NCI-H510A treated with DMSO at 0.1 percent for 48 hours (cell line): ENCODE measurements at places on chromosomes 1 and 21.

- no peak for DNase-seq
These were observed 93.9 kb downstream of the DDAH1 start for GRCh38 chr1:85371021-85371420.

GRCh38 chr1:200975458-200975857 lies 48.1 kb downstream of the KIF21B start:
- no peak for DNase-seq

DNA sequence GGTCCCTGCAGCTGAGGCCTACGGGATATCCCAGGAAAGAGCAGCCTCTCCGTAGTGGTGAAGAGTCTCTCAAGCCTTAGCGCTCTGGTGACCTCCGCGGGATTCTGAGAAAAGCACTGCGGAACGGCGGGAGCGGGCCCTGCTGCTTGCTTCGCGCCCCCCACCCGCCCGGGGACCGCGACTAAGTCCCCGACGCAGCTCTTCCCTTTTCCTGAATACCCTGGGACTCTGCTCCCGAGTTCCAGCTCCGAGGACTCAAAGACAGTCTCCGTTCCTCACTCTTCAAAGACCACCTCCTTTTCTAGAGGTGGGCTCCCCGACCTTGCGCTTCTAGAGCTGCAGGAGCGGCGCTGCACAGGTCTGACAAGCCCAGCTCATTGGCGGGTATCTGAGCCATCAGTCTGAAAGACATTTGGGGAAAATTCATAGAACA lies 3.6 kb upstream of the PRRX1 start:
- DNase-seq, result no peak

DNA sequence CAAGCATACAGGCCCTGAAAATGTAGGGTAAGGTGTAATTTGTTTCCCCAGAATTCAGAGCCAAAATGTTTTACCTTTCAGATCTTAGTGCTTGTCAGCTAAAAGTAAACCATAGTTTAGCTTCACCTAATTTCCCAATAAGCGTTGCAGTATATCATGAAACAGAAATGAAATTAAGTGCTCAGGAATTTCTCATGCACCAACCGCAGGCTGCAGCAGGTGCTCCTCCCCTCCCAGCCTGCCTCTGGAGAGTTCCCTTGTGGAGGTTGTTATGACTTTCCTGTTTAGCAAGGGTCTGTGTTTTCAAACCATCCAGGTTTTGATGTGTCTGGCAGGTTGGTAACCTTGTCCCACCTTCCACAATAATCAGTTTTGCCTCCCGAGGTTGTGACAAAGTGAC lies 118.5 kb downstream of the HLX start:
- no peak for DNase-seq

GRCh38 chr1:244325056-244325758 lies 126.5 kb downstream of the ADSS2 start:
- no peak for DNase-seq

DNA sequence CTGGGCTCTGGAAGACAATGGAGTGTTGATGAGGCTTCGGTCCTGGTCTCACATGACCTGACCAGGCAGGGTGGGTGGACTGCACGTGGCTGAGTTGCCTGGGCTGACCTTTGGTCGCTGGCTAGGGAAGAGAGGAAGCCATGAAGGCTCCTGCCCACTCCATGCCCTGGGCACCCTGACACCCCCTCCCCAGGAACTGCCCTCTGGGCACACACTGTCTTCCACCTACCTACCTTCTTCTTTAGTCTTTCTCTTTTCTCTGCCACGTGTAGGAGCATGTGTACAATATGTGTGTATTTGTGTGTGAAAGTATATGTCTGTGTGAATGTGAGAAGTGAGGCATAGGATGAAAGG lies 15.1 kb downstream of the POU3F1 start:
- no peak for DNase-seq

GRCh38 chr1:91856996-91857395 lies 29.0 kb downstream of the TGFBR3 start:
- DNase-seq, result no peak

- no peak for DNase-seq
These were observed 86.4 kb downstream of the SYF2 start for GRCh38 chr1:25145775-25146393.

DNA sequence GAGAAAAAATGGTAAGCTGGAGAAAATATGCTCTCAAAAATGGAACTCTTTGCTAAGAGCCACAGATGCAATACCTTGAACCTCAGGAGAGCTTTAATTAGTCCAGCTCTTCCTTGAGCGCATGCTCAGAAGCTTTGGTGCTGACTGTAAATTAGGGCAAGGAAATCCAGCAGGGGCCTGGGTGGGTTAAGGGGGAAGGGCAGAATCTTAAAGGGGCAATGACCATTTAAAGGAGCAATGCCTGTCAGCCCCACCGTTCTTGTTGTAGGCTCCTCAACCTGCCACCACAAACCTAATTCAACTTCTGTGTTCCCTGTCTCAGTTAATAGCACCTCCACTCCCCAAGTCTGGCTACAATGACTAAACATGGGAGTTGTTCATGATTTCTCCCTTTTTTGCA lies 6.8 kb upstream of the SLC22A15 start:
- no peak for DNase-seq

GRCh38 chr21:16134134-16134533 lies 404.4 kb downstream of the USP25 start:
- DNase-seq, result no peak

GRCh38 chr1:229440851-229441537 lies 7.1 kb upstream of the ACTA1 start:
- no peak for DNase-seq

GRCh38 chr1:33814166-33814565 lies 49.7 kb upstream of the HMGB4 start:
- DNase-seq, result no peak
